Nucleus accumbens (tissue), 56 donors: ENCODE measurements at places on chromosomes 6 and 20.
A peak's percentile ranks its signal among the peaks of the same experiment; 100 is the strongest.

DNA sequence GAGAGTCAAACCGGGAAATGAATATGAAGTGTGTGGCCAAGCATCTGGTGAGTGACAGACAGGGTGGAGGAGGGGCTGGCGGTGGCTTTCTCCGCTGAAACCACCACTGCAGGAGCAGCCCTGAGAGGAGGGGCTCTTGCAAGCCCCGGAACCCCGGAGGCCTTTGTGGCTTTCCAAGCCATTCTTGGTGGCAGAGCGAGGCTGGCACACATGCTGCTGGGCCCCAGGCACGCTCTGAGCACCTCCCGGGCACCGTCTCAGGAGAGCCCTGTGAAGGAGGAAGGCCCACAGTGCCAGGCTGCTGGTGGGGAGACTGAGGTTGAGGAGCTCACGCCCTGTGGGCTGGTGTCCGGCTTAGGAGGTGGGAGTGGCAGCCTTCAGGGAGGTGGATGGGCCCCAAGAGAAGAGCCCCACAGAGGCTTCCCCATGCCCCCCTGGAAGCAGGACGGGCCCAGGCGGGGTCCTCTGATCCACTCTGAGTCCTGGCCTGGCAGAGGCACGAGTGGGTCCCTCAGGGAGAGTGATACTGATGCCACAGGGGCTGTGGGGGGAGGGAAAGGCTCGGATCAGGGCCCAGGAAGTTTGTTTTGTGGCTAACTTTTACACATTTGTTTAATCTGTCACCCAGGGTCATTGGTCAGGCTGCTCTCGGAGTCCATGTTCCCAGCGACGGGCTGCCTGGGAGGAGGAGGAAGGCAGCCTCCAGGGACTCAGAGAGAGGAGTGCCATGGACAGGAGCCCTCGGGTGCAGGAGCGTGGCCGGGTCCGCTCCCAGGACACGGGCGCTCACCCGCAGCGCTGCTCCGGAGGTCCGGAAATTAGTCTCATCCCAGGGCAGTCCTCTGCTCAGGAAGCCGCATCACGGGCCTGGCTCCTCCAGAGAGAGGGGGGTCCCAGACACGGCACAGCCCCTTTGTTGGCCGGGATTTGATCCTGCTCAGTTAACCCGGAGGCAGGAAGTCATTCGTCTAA, 170.7 kb downstream of the ERMARD start:
- DNase-seq = no peak

DNA sequence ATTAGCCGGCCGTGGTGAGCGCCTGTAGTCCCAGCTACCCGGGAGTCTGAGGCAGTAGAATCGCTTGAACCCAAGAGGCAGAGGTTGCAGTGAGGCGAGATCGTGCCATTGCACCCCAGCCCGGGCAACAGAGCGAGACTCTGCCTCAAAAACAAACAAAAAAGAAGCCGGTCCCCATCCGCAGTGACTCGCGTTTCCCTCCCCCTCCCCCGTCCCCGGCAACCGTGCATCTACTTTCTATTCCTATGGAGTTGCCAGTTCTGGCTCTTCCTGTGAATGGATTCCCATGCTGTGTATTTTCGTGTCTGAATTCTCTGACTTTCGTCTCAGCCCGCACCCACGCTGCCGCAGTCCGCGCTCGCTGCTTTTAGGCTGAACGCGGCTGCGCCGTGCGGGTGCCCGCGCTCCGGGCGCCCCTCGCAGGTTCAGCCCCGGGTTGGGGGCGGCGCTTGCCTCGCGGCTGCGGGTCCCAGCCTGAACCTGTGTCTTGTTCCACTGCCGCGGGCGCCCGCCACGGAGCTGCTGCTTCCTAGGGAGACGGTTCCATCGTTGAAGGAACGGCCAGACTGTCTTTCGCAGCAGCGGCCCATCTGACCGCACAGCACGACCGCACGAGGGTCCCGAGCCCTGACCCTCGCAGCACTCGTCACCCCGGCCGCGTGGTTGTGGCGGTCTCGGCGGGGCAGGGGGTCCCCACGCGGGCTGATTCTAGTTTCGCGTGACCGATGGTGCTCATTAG, 1.1 kb upstream of the MRGBP start:
- peak; percentile 42 for DNase-seq

- no peak for DNase-seq
Observed at GRCh38 chr6:5998711-5999687, 7.7 kb downstream of the NRN1 start.

GRCh38 chr6:99241905-99242534, 107.5 kb downstream of the FAXC start:
- DNase-seq = no peak

GRCh38 chr6:136104556-136104955, 145.6 kb downstream of the MTFR2 start:
- no peak for DNase-seq

- no peak for DNase-seq
Observed at GRCh38 chr6:133396233-133396983, 155.3 kb downstream of the EYA4 start.

GRCh38 chr6:1129131-1129530, 182.8 kb upstream of the FOXQ1 start:
- DNase-seq = no peak

DNA sequence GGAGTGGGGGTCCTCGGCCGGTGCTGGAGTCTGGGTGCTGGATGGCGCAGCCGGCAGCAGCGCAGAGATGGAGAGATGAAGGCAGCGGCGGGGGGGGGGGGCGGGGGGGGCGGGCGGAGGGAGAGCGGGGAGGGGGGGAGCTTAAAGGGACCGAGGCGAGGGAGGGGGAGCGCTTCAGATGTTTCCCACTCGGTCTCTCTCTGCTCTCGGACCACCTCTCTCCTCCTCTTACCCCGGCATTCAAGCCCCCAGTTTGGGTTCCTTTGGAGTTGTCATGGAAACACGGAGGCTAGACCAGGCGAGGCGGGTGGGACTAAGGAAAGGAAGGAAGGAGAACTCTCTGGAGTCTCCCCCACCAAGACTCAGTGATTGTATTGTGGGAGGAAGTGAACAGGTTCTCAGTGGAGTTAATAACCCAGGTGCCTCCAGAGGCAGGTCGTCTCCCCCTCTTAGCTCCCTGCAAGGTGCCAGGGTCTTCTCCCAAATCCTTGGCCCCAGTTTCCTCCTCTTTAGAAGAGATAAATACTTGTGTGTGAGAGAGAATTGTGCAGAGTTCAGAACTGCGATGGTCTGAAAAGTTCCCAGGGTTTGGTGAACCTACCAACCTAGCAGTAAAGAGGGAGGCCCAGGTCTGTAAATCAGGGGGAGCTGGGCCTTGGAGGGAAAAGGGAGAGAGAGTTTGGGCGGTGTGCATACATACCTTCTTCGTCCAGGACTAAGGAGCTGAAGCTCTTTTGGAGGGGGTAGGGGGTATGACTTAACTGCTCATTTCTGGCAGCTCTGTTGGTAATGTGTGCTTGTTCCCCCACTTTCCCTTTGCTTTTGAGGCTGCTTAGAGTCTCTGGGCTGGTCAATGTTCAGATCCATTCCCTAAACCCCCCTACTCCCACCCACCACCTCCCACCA, at the start of gene PRRT1:
PRRT1 (minus strand) TSS at position 77 of the 906 bp plus-strand sequence. CDS start 112 bp downstream, outside the sequence.
- DNase-seq = peak; percentile 31

DNA sequence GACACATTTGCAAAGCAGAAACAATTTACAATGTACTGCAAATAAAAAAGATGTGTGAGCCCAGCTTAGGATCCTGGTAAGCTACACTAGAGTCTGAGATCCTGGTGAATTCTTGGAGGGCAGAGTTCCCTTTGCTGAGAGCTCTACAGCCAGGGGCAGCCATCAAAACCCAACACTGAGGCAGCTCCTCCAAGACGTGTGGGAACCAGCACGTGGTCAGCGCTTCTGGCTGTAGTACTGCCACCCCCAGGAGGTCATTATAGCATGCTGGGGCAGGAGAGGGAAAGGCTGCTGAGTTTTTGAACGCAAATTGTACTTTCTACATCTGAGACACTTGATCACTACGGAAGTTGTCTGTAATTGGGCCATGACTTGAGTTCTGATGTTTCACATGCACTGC, 131.5 kb downstream of the INSM1 start:
- no peak for DNase-seq

DNA sequence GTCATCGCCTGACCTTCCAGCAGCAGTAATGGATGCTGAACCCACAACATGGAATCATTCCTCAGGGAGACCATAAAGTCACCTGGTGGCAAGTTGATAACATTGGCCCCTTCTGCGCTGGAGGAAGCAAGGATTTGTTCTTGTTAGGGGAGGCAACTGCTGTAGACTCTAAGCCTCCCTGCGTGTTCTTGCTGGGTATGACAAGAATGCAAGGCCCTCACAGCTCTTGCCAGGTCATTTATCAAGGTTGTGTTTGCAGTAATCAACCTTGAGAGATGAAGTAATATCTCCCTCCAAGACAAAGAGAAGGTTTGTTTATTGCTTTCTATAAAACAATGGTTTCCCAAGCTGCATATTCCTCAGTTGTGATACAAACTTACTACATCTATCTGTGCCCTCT, 80.9 kb downstream of the PERP start:
- DNase-seq = no peak

DNA sequence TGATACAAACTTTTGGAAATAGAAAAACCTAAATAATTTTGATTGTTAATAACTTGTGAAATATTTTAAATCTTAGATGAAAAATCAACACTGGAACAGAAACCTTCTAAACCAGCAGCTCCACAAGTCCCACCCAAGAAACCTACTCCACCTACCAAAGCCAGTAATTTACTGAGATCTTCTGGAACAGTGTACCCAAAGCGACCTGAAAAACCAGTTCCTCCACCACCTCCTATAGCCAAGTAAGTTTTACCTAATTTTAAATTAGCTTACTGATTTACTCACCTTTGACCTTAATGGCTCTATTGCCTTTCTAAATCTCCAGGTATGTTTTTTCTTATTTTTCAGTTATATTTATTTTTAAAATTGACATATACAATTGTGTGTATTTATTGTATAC, 102.6 kb upstream of the ADGRF4 start:
- no peak for DNase-seq

DNA sequence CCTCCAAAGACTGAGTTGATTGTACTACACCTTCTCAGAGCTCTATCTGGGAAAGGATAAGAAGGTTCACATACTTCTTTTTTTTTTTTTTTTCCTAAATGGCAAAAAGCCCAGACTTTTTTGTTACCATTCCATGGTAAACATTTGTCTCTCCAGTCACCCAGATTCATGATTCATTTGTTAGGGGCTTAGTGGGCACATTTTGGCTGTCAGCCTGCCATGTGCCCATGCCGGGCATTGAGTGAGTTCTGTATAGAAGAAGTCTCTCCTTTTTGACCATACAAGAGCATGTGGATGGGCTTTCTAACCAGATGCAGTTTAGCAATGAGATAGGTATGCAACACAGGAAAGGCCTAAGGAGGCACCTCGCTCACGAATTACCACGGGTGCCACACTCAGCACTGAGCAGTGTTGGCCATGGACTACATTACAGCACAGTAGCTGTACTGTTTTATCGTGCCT, 447.5 kb upstream of the HSF2 start:
- no peak for DNase-seq

- DNase-seq = no peak
Observed at GRCh38 chr6:32655203-32655710, 11.2 kb downstream of the HLA-DQB1 start.

DNA sequence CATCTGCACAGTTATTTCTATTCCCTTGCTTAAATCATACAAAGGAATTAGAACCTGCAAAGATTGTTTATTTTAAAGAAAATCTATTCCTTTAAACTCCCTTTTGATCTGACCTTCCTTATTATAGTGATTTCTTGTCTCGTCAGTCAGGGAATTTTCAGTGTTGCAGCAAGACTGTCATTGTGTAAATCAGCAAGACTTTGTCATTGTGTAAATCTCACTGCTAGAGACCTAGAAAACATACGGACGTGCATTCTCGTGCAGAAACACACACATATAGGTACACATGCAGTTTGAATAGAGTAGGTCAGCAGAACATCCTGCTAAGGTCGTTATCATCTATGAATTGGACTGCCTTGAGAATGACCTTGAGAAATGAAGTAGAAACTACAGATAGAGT, 6.2 kb upstream of the SGK1 start:
- DNase-seq = no peak

GRCh38 chr6:150235218-150235617, 92.4 kb downstream of the PPP1R14C start:
- DNase-seq = no peak

GRCh38 chr20:35319192-35319870, 27.1 kb upstream of the FAM83C start:
- DNase-seq = no peak

GRCh38 chr6:3623451-3624249, 127.9 kb downstream of the PXDC1 start:
- DNase-seq = no peak

DNA sequence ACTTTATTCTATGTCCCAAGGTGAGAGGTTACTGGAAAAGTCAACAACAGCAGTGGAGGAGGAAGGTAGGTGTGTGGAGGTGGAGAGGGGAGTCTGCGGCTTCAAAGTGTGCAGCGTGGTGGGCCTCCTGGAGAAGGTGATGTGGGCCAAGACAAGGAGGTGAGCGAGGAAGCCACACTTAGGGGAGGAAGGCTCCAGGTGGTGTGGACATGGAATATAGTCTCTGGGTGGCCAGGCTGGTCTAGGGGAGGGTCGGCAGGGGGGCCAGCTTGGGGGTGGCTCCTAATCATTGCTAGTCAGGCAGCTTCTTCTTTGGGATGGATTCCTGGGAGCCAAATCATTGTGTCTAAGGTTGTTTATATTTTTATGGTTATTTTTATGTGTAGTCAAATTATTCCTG, 111.5 kb upstream of the CDH4 start:
- DNase-seq = no peak

GRCh38 chr20:40390654-40391053, 298.4 kb downstream of the MAFB start:
- no peak for DNase-seq

- no peak for DNase-seq
Observed at GRCh38 chr20:59948828-59949720, 8.9 kb downstream of the FAM217B start.

- peak; percentile 18 for DNase-seq
Observed at GRCh38 chr6:13395272-13396237, 67.2 kb upstream of the TBC1D7 start.

DNA sequence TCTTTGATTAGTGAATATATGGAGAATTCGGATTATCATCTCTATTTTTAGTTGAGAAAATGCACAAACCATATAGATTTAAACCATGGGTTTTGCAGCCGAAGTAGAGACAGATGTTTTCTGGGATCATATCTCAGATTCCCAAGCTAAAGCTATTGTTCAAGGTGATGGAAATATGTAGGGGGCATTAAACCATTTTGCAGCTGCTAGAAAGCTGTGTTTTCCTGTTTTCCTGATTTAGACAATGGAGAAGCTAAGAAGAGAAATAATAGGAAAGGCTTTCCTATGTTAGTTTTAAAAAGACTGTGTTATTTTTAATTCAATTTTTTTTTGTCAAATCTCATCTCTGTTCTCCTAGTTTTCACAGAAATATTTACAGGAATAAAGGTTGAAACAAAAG, 6.2 kb downstream of the CD93 start:
- DNase-seq = no peak

GRCh38 chr6:36961441-36962435, 7.2 kb downstream of the PI16 start:
- no peak for DNase-seq

DNA sequence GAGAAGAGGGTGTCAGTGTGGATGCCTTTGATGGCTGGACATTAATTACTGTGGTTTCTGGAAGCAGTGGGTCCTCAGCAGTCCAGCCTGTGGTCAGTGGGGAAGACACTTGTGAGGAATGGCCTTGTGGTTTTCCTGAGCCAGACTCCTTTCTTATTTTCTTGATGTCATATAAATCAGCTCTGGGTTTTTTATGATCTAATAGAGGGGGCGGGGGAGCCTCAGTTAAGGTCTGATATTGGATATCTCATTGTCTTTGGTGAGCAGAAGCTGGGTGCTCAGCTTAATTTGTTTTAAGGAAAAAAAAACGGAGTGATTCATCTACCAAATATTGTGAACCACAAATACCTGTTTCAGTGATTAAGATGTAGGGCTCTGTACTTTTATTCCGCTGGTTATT, 62.1 kb downstream of the OTOR start:
- DNase-seq = no peak

GRCh38 chr6:92275150-92275549, 1144.2 kb downstream of the EPHA7 start:
- no peak for DNase-seq
